H1 (cell line): ENCODE measurements at places on chromosomes 3 and 15.

GRCh38 chr15:87850916-87851315 lies 405.6 kb downstream of the NTRK3 start:
- DNase-seq, result no peak

- DNase-seq, result no peak
Measured at GRCh38 chr15:96222981-96223380, 107.5 kb upstream of the NR2F2 start.

GRCh38 chr3:192851821-192852372 lies 65.8 kb downstream of the MB21D2 start:
- DNase-seq, result no peak

- no peak for DNase-seq
Measured at GRCh38 chr15:41560572-41560874, 1.5 kb downstream of the TYRO3 start.

DNA sequence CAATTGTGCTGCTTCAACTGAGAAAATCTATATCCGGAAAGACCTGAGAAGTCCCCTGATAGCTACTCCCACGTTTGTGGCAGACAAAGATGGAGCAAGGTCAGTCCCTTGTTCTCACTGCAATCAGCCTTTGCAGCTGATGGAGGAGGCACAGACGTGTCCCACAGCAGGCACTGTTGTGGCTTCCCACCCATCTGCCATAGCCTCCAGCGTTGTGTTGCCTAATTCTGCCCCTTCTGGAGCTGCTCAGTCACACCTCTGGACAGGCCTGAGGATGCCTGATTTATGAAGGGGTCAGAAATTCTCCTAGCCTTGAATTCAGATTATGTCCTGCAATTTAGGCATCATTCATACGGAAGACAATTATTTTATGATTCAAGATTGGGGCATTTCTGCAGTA lies 41.9 kb downstream of the MRPS25 start:
- DNase-seq, result no peak

DNA sequence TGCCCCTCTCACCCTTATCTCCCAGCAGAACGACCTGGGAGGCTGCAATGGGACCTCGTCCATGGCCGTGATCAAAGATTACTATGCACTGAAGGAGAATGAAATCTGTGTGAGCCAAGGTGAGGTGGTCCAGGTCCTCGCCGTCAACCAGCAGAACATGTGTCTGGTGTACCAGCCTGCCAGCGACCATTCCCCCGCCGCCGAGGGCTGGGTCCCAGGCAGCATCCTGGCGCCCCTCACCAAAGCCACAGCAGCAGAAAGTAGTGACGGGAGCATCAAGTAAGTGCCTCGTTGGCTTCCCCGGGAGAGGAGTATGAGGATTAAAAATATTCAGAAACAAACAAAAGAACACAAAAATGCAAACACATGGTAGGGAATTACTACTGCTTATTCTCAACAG lies 55.9 kb upstream of the UMPS start:
- no peak for DNase-seq

DNA sequence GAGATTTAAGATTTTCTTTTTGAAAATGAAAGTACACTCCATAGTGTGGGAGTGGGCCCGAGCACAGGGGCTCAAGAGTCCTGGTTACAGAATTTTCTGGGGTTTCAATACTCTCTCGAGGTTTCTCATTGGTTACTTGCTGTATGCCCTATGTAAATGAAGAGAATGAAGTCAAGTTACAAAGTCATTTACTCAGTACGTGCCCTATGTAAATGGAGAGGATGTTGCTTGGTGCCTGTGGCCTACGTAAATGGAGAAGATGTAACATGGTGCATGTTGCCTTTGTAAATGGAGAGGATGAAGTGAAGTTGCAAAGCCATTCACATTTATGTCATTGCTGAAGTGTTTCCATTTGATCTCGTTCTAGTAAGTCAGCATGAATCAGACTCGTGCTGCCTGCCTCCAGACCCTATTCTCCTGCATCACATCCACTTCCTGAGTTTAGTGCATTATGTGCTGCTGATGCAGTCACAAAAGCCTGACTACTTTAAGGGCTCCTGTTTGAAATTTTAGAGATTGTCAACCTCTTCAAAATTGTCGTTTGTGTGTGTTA lies 302.0 kb downstream of the ZBBX start:
- no peak for DNase-seq

- DNase-seq, result no peak
Measured at GRCh38 chr3:131231710-131232389, 149.7 kb upstream of the NUDT16 start.

DNA sequence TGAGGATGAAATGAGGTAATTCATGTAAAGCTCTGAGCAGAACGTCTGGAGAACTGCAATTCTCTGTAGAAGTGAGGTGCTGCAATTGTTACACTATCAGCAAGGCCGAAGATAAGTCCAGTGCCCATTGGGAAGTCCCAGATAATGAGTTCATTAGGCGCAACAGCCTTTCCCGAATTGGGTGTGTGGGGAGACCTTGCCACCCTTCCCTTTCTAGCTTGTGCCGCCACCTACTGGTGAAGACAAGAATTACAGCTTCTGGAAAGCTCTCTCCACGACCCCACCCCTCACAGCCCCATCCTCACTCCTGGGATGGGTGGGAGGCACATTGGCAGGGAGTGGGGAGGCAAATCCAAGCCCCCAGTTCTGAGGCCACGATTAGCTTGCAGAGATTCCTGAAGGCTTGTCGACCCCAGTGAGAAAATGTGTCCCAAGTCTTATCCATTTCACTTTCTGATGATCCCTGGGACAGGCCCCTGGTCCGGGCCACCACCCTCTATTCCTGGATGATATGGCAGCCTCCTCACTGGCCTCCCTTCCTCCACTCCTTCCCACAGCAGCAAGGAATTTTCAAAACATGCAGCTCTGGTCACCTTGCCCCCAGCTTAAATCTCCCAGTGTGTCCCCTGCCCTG lies 36.4 kb downstream of the FAM3D start:
- peak; percentile 96 for DNase-seq

DNA sequence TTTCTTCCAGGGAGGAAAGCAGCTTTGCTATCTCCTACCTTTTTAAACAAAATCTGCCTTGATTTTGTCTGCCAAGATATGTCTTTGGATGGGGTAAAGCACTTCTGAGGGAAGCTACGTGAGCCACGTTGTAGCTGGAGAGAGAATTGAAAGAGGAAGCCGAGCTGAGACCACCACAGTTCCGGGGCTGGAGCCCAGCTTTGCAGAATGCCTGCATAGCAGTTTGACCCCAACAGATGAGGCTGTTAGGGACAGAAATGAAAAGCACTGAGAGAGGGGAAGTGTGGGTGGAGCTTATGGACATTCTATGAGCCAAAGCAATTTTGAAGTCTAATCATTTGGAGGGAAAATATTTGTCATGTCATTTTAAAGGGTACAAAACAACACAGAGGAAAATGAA lies 45.4 kb downstream of the LIPC start:
- DNase-seq, result no peak

GRCh38 chr3:159664006-159664405 lies 324.6 kb upstream of the IL12A start:
- DNase-seq, result no peak
